ENCODE measurements at places on chromosomes 2 and 18.

GRCh38 chr2:240875228-240876034, 6.8 kb downstream of the AGXT start:
- DNase-seq: no peak

- peak; percentile 27 for DNase-seq
Observed at GRCh38 chr2:68223419-68223818, 28.9 kb downstream of the PPP3R1 start.

DNA sequence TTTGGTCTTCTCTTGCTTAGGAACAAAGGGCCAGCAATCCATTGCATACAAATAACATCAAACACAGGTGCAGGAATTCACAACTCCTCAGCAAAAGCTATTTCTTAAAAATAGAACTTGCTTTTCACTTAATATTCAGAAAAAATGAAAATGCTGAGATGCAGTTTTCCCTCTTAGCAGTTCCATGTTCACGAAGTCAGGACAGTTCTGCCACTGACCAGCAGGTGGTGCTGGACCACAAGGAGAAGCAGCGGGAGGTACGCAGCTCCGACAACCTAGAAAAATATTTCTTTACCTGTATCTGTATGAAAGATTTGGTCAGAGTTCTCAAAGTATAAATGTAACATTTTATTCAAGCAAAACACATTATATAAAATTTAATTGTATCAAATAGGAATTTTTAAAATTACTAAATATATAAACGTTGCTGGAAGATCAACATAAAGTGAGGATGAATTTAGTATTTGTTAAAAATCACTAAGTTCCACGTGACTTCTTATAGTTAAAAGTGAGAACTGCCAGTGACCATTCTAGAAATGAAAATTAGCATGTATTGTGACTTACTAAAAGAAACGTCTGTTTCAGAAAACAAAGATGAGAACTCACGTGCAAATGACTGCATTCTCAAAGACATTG, 48.8 kb downstream of the ADNP2 start:
- DNase-seq: peak; percentile 74

GRCh38 chr2:223523551-223524001, 78.6 kb downstream of the SCG2 start:
- peak; percentile 46 for DNase-seq

GRCh38 chr2:187403568-187404260, 44.3 kb downstream of the CALCRL start:
- DNase-seq: no peak

DNA sequence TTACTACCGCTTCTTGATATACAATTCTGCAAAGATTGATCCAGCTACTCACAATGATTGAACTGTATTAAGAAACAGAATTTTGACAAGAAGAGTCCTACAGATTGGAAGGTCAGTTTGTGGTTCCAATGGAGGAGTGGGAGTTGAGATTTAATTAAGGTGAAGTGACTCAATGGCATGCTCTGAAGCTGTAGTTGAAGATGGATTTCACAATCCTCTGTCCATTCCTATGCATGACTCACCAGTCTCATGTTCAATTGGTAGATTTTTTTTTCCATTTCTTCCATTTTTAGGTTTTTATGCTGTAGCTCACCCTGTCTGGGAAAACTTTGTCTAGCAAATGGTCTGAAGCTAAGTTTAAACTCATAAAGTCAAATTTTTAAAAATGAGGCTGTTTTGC, 83.3 kb downstream of the DPP4 start:
- peak; percentile 96 for DNase-seq

DNA sequence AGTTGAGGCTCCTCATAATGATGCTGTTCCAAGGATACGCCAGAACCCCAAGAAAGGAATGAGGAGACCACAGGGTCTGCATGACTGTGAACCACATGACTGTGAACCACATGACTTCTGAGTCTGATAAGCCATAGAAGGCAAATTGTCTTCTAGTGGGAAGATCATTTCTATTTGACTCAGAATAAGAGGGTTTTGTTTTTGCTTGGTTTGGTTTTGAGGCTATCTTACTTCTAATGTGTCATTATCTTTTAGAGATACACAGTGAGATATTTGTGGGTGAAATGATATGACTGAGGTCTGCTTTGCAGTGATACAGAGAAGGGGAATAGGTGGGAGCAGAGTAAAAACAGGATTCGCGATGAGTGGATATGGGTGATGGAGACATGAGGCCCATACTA, 28.9 kb upstream of the BCL2L11 start:
- no peak for DNase-seq

- no peak for DNase-seq
Observed at GRCh38 chr2:4947911-4948310, 744.3 kb upstream of the SOX11 start.

- DNase-seq: peak; percentile 33
Observed at GRCh38 chr2:68465081-68465916, 1.8 kb downstream of the FBXO48 start.

DNA sequence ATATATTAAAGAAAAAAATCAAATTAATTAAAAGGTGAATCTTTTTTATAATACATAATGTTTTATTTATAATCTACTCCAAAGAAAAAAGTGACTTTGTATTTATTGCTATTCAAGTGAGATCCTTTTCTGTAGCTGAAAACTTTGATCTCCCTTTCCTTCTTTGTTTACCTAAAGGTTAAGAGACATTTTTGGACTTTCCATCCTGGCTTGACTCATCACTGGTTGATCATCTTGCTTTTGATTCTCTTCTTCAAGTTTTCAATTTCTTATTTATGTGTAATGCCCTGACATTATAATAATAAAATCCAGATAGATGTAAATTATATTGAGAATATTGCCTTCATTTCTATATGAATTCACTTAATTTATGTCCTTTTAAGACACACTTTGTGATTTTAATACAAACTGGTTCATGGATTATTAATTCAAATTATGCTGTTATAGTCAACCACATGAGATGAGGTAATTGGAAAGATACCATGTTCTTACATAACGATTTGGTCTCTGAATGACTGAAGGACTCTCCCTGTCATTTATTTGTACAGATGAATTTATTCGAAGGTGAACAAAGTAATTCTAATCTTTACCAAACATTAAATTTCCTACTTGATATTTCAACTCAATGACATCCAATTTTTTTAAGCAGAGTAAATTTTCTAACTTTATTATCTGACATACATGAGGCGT, 184.4 kb downstream of the TGIF1 start:
- no peak for DNase-seq

- DNase-seq: no peak
Observed at GRCh38 chr2:3494984-3495666, 24.2 kb downstream of the ADI1 start.

GRCh38 chr2:234137400-234138014, 87.0 kb downstream of the SPP2 start:
- peak; percentile 21 for DNase-seq
